CD4-positive, alpha-beta T cell treated with Interleukin-6 at 100 ng/mL for 8 hours (primary cell): ENCODE measurements at places on chromosomes 16 and 17.

- no peak for DNase-seq
Measured at GRCh38 chr17:3801792-3802191, 804 bp upstream of the ITGAE start.

DNA sequence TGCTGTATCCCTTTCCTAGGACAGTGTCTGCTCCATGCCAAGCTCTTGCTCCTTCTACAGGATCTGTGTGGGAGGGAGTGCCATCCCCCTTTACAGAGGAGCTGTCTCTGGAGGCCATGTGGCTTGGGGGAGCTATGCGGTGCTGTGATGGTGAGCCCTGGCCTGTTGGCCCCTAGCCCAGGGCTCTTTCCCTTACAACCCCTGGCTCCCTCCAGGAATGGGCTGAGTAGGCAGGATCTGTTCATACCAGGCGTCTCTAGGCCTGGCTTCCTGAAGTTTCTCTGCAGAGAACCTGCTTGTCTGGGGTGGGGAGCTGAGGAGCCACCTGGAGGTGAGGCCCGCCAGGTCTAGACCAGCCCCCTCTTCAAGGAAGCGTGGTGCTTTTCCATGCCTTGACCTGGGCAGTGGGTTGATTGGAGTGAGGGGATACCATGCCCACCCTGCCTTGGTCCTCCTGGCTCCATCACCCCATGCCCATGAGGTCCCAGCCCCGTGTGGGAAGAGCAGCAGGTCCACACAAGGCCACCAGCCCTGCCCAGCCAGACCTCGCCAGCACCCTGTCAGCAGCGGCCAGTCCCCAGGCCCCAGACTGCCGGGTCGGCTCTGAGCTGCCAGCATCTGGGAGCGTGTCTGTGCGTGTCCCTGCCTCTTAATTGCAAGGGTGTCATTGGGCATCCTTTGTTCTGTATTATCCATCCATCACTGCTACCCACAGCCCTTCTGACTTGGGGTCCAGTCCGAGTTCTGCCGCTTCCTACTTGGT is 14.7 kb downstream of the LLGL2 start:
- no peak for DNase-seq

DNA sequence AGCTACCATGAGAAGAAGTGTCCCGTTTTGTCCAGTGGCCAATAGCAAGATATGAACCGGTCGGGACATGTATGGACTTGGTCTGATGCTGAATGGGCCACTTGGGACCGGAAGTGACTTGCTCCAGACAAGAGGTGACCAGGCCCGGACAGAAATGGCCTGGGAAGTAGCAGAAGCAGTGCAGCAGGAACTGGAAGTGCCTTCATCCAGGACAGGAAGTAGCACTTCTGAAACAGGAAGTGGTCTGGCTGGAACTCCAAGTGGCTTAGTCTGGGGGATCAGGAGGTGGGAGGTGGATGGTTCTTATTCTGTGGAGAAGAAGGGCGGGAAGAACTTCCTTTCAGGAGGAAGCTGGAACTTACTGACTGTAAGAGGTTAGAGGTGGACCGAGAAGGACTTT is 5.3 kb downstream of the EFNB3 start:
- no peak for DNase-seq

DNA sequence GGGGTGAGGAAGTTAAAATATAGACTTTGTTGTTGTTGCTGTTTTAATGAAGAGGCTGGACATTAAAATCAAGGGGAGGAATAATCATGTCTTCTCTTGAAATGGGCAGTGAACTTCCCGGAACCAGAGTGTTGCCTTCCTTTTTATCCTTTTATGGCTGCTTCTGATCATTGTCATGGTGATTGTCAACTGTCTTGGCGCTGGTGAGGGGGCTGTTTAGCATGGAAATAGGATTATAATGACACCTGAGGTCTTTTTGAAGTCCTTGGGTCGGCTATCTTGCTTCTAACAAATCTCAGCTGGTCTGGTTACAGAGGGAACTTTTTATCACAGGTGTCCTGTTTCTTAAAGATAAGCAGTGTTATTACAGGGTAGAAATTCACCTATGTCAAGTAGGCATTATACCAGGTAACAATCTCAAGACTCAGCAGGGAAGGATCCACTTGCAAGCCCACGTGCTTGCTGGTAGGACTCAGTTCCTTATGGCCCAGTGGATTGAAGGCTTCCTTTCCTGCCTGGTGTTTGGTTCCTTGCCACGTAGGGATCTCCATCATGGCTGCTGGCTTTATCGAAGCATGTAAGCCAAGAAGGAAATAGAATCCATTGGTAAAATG is 349.3 kb downstream of the WWOX start:
- no peak for DNase-seq

DNA sequence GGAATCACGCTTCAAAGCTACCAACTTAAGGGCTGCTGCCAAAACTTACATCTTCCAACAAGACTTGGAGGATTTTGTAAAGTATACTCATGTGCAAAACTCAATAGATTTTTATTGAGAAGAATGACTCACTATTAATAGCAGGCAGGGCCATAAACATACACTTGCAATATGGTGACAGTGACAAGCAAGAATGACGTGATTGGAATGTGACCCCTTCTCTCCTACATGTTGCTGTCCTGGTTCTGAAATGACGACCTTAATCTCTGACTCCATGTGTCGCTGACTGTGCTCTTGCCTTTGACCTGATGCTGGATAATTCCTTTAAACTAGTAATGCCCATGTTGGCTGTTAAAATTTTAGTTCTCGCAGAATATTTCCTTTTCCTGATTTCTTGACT is 174.5 kb downstream of the PARN start:
- no peak for DNase-seq

GRCh38 chr16:25073854-25074253 is 37.7 kb upstream of the LCMT1 start:
- no peak for DNase-seq

DNA sequence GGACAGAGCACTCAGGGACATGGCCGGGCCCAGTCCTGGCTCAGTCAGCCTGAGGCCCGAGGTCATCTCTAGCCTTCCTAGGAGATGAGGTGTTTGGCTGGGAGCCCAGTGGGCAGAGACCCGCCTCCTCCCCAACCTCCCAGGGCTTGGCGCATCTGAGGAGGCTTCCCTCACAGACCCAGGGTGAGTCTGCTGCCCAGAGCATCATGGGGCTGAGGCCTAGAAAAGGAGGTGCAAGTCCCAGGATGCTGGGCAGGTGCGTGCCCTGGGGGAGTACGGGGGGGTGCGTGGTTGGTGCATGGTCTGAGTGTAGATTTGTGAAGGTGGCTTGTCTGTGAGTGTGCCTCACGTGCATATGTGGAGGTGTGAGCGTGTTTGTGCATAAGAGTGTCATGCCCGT is 4.7 kb downstream of the PDE6G start:
- no peak for DNase-seq

DNA sequence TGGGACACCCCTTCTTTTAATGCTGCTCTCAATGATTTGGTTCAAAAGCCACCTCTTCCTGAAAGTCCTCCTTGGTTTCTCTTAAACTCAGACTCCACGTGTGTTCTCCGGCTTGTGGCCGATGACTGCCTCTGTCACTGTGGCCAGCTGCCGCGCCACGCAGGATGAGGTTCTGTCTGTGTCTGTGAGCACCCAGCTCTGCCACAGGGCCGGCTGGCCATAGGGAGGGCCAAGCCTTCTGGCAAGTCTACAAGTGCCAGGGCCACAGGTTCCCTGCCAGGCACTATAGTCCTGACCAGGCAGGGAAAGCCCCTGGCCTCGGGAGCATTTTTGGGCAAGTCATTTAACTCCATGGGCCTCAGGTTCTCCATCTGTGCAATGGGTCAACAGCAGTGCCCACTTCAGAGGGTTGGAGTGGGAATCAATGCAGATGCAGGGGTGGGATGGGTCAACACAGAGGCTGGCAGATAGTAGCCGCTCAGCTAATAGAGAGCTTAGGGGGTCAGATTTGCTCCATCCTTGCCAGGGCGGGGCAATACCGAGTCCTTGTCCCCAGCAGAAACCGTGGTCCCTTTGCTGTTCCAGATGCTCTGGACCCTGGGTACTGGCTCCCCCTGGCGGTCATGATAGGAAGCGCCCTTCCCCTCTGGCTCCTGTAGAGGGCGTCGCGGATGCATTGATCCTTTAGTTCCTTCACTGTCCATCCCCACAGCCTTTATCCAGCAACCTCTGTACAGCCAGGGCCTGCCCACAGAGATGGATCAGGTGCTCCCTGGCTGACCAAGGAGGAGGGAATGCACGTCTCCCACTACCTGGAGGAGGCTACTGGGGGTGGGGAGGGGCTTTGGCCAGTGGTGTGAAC is 19.3 kb upstream of the ADGRG3 start:
- DNase-seq, result peak; percentile 79

DNA sequence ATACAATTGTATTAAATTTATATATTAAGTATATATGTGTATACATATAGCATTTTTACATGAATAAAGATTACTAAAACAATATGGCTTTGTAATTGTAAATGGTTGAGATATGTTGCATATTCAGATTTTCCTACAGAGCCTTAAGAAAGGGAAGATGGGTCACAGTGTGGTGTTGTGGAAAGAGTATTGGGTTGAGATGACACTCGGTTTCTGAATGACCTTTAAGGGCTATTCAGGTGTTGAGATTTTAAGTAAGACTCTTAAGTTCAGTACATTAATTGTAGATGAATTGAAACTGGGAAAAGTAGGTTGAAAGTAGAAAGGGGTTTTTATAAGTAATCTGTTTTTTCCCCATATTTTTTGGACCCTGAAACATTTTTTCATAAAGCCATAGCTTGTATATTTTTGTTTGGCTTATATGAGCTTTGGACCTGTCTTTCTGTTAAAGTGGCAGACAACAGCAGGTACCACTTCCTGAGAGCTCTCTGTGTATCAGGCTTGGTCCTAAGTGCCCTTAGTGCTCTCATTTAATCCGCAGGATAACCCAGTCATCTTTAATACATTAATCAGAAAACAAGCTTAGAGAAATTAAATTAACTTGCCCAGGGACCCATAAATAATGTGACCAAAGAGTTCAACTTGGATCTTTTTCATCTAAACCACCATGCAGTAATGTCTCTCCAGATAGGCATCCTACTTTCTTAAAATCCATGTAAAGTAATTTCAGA is 48.5 kb upstream of the MRC2 start:
- DNase-seq, result no peak

DNA sequence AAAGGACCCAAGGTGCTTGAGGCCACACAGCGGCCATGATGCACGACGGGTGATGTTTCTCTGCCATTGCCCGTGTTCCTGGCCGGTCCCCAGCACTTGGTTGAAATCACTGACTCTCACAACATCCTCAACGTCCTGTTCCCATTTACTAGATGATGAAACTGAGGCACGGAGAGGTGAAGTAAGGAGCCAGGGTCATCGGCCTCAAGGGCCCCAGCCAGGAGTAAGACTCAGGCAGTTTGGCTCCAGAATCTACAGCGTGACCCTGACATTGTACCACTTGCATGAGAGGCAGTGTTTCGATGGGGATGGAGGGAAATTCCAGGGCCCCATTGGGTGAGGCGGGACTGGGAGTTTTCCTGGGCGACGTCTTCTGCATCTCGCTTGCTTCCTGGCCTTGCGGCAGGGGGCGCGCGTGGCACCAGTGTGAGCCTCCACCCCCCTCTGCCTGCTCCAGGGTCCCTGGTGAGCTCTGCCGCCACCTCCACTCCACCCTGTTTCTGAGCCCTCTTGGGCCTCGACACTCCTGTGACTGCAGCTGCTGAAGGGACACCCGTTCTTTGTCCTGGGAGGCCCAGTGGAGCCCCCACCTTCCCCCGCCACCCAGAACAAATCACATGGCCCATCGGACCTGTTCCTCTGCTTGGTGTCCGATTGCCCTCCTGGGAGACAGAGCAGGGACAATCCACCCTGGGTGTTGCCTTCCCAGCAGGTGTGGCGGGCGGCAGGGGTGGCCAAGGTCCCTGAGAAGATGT is 133.0 kb upstream of the GSE1 start:
- no peak for DNase-seq

DNA sequence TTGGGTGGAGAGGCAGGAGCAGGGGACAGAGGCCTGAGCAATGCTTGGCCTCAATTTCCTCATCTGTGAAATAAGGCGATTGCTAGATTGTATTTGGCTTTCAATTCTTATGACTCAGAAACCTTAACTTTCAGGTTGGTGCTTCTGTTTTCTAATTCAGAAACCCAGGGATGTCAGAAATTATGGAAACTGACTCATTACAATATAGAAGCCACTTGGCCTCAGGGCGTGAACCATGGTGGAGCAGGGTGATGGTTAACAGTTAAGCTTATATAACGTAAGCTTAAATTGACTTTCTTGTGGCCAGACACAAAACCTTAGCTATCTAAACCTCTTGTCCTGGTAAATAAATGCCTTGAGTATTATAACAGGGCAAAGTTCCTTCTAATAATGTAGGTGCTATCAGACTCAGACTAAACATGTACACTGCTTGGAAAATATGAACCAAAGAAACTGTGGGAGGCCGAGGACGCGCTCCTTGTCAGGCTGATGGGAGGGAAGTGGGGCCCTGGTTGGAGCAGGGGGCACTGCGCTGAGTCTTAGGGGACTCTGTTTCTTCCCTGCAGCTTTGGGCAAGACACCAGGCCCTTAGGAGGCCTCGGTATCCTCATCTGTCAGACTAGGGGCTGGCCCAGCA is 17.1 kb upstream of the SREBF1 start:
- DNase-seq, result no peak

GRCh38 chr17:48618256-48618896 is 3.3 kb upstream of the HOXB8 start:
- peak; percentile 78 for DNase-seq

DNA sequence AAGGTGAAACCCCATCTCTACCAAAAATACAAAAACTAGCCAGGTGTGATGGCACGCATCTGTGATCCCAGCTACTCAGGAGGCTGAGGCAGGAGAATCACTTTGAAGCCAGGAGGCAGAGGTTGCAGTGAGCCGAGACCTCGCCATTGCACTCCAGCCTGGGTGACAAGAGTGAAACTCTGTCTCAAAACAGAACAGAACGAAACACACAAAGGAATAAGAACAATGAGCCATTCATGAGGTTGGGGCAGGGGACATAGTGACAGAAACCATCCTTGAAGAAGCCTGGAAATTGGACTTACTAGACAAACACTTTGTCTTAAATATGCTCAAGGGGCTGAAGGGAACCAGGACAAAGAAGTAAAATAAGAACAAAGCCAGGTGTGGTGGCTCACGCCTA is 39.4 kb downstream of the WDR45B start:
- DNase-seq, result no peak

- no peak for DNase-seq
Measured at GRCh38 chr17:81991684-81992305, 14.4 kb downstream of the ASPSCR1 start.

GRCh38 chr16:381789-382717 is at the start of gene PGAP6:
Gene PGAP6 (minus strand): TSS chr16:381978. CDS start chr16:381821, 157 bp downstream.
- peak; percentile 64 for DNase-seq

DNA sequence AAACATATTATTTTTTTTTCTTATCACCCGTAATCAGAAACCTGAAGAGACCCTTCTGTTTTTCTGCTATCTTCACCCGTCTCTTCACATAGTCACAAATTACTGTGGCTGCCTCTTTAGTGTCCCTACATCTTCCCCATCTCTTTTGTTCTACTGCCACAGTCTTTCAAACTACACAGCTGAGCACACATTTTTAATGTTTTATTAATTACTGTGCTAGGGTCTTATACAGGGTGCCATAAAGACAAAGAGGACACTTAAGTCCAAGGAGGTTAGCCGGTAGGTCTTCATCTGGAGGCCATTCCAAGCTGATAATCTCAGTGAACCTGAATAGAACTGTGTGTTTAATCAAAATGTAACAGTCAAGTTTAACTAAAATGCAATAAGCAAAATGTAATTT is 20.7 kb downstream of the CNTNAP4 start:
- no peak for DNase-seq
